RWPE2 (cell line): ENCODE measurements at places on chromosomes 3 and 15.
A peak's percentile ranks its signal among the peaks of the same experiment; 100 is the strongest.

DNA sequence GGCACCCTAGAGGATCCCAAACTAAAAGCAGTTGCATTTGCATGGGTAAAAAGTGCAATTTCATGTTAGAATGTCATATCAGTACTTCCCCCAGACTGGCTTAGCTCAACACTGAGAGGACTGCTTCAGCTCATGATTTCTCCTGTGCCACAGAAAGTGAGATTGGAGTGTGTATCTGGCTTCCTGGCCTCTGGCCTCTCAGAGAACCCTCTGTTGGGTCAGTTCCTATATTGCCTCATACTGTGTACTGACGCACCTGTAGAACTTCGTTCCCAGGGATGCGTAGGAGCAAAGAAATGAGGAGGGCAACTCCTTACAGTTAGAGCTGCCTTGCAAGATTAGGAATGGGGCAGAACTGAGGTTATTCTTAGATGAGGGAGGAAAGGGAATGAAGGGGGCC lies 340.8 kb downstream of the TIGIT start:
- no peak for DNase-seq

DNA sequence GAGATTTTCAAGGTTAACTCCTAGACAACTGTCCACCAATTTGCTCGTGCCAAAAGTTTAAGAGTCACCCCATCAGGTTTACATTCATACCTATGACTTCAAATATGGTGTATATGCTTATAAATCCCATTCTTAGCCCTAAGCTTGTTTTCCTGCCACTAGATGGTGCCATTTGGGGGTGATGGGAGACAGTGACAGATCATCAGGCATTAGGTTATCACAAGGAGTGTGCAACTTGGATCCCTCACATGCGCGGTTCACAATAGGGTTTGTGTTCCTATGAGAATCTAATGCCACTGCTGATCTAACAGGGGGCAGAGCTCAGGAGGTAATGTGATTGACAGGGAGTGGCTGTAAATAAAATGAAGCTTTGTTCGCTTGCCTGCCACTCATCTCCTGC lies 182.7 kb downstream of the CNTN6 start:
- no peak for DNase-seq

DNA sequence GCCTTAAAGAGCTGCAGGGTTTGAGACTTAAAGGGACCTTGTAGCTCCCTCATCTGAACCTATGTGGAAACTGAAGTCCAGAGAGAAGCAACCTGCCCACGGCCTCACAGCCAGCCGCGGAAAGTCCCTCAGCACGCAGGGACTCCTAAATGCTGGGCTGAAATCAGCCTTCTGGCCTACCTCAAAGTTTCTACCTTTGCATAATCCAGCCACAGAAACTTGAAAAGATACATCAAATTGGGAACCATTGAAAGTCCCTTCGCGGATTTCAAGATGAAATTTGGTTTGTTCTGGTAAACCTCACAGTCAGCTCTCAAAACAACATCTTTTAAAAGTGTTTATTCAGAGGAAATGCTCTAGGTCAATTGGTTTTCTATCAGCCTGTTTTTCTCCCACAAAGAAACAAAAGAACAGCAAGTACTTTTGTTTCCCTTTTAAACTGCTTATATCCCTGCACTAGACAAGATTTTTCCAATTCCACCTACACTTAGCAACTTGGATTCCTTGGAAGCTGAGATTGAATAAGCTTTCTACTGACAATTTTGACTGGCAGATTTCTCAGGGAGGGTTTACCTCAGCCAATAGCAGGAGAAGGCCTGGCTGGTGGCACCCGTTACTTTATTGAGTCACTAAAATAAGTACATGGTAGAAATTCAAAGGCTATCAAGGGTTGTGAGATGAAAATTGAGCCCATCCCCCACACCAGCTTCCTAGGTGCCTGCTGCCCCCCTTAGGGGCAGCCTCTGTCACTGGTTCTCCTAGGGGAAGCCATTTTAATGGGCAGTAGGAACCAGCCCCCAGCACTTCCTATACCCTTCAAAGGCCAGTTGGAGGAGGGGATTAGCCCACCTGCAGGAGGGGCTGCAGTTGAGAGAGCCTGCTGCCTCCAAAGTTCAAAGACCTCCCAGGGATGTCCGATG lies 171.2 kb downstream of the ADAMTS17 start:
- peak; percentile 40 for DNase-seq

DNA sequence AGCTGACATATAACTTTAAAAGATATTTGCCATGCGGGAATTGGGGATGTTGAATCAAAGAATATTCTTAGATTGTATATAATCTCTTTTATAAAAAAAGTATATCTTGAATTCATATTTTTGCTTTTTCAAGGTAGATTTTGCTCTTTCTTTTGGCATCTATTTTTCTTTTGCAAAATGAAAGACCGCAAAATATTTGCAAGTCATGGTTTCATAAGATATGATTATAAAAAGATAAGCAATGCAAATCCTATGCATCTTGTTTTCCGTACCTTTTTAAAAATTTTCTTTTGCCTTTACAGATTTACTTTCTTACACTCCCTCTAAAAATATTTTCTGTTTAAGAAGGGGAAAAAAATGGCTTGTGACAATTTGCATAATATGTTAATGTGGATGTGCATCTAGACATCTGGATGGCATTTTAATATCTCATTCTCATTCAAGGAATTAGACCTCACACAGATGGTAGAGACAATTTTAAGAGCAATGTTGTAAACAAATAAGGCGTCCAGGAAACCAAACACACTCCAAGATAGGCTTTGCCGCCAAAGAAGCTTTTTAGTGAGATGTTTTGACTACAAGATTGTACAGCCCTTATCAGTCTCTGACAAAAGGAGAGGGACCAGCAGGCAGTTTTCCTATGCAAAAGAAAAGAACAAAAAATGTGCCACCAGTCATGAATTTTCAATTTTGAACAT lies 371.1 kb downstream of the CHL1 start:
- DNase-seq: no peak

- DNase-seq: no peak
These were observed 23.0 kb upstream of the BFSP2 start for GRCh38 chr3:133376810-133377209.

DNA sequence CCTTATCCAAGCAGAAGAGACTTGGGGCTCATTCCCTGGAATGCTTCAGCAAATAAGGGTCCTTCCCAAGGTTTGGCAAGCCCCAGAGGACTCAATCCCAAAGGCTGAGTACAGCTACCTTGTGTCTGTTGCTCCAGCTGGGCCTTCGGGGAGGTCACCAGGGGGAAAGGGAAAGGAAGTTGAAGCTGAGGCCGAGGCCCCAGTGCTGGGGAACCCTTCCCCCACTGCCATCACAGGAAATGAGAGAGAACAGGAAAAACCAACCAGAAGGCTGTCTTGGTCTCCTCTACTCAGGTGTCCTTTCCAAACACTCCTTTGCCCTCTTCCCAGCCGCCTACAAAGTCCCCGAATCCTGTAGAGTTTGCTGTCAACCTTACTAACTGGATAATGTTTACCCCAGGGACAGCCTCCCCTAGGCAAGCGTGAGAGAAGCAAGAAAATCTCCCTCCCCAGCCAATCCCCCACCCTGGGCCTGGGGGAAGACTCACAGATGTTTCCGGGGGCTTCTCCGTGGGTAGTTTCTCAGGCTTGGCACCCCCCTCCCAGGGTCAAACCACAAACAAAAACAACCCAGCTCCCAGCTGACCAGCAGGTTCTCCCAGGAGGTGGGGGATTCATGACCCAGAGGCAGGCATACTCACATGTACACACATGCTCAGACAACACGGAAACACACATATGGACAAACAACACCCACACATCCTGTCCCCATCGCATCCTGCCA lies 5.5 kb downstream of the CSRNP1 start:
- DNase-seq: no peak

DNA sequence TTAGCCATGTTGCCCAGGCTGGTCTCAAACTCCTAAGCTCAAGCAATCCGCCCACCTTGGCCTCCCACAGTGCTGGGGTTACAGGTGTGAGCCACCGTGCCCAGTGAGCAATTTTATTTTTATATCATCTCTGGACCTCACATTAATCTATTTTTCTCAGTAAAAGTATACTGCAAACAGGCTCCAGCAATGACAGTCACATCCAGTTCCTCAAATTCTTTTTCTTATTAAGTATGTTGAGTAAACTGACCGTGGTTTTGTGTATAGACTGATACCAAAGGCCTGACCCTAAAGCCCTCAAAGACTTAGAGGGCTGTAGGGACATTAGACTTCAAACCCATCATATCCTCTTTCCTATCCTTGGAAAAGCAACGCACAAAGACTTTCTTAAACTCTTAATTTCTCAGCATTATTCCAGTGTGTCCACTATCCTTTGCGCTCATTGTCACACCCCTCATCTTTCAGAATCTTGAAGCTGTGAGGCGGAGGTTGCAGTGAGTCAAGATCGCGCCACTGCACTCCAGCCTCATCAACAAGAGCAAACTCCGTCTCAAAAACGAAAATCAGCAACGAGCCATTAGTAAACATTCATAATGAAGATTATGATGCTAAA lies 2.0 kb downstream of the NGLY1 start:
- no peak for DNase-seq
